ENCODE measurements at places on chromosomes 3 and 15.

GRCh38 chr3:171384101-171384891, 75.9 kb downstream of the TNIK start:
- DNase-seq, result no peak

- no peak for DNase-seq
Measured at GRCh38 chr3:132220986-132221385, 96.2 kb upstream of the ACP3 start.

GRCh38 chr3:186538779-186539178, 5.4 kb downstream of the CRYGS start:
- DNase-seq, result no peak

DNA sequence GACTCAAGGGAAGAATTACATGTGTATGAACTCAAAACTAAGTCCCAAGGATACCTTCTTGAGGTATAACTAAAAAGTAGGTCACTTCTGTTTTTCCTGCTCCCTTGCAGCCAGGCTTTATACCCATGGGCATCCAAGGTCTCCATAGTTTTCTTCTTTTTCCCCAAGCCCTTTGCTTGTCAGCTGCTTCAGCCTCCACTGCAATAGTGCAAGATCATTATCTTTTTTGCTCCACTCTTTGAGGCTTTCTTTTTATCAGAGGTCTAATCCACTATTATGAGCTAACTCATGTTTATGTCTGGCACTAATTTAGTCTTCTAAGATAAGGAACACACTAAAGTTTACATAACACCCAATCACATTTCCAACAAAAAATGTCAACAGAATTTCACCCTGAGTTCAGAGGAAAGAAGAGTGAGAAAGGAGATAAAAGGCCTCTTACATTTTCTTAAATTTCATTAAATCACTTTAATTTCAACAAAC, 121.2 kb upstream of the LSAMP start:
- no peak for DNase-seq

- no peak for DNase-seq
Measured at GRCh38 chr3:94146455-94146854, 83.6 kb downstream of the NSUN3 start.

DNA sequence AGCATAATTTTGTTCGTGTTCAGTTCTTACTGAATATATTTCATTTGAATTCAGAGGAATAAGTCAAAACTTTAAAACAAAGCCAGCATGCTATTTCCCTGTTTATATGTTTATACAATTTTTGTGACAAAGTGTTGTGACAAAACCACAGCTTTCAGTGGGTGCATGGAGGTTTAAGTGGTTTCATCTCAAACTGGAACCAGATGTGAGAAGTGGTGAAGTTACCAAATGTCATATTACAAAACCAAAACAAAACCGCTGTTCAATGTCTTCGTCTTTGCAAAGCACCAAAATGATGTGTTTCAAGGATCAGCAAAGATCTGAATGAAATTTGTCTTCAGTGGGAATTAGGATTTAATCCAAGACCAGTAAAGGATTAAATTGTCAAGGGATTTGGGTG, 59.3 kb upstream of the OSTN start:
- DNase-seq, result no peak

GRCh38 chr15:36358094-36358493, 221.3 kb upstream of the CDIN1 start:
- DNase-seq, result no peak

DNA sequence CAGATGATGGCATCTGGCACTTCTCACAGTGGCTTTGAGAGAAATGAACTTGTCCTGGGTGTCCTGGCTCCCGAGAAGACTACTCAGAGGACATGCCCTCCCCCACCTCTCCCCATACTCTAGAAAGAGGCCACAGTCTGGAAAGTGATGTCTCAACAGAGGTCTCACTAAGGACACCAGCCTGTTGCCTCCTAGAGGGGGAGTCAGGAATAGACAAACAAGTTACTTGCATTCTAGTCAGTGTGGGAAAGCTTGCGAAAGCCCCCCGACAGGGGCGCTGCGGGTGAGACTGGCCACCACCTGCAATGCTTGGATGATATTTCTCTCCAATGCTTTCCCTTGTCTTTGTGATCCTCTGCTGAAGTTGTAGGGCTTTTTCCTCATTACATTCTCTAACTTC, 17.2 kb downstream of the B4GALT4 start:
- no peak for DNase-seq

GRCh38 chr3:66038384-66038725, 363 bp downstream of the MAGI1 start:
- no peak for DNase-seq

DNA sequence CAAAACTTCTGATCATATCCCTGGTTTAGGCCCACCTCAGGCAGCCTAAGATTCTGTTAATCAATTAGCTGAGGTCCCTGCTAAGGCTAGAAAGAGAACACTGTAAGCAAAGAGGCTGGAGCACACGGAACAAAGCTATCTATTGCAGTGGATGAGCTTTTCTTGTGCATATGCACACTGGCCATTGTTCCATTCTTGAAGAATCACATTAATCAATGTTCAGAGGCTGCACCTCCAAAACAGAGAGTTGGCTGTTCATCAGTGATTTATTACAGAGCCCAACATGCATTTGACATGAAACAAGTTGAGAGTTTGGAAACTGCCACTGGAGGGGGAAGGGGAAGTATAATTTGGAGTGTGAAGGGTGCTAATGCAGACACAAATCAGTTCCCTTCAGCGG, 873.0 kb downstream of the ROBO1 start:
- DNase-seq, result no peak

DNA sequence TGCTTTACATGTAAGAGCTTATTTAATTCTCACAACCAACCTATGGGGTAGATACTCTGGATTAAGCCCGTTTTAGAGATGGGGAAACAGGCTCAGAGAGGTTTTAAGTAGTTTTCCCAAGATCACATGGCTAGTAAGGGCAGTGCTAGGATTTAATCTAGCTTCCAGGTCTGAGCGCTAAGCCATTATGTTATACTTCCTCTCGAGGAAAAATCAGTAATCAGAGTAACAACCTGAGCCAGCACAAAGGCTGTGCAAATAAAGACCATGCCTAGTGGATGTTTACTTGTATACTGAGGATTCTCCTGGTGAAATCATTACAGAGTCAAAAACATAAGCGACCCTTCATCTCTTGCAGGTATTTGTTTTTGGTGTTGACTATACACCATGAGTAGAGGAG, 9.0 kb downstream of the FSTL1 start:
- DNase-seq, result no peak

GRCh38 chr3:90134090-90134489, 1026.7 kb downstream of the EPHA3 start:
- DNase-seq, result no peak

DNA sequence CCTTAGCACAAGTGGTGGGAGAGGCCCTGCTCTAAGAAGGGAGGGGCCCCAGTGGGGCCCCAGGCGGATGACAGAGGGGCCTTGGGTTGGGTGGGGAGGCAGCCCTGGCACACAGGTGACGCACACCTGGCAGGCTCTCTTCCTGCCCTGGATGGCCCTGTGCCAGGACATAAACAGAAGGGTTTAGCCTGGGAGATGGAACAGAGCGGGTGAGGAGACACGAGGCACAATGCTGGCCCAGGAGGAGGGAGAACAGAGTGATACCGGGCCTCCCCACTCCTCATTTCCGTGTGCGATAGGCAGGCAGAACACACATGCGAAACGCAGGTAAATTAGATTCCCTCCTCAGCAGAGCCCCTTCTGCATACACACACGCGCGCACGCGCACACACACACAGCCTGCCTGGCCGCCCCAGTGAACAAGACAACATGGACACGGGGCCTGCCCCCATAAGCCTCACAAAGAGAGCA, 39.8 kb downstream of the IDH2 start:
- DNase-seq, result no peak

DNA sequence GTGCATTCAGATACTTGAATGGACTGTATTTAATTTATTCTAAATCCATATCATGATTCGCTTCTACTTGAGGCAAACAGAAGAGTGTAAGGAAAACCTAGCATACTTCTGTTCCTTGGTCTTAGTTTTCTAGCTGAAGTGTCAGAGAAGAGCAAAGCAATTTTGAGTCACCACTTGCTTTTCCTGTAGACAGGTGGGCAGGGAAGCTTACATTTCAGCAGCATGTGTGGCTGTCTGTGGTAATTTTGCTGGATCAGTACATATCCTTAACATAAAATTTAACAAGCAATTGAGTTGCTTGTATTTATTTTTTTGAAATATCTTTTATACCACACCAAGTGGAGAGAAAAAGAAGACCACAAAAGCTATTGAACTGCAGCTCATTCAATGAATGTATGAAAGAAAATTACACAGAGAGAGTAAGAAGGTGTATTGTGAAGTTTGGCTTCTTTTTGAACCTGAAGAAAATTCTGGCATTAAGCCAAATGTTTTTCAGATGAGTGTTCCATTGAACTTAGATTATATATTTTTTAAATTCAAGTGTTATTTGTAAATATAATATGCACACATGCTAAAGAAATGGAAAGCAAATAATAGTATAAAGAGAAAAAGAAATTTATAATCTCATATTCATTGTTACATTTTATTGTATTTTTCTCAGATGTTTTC, 747.6 kb downstream of the NAALADL2 start:
- no peak for DNase-seq

GRCh38 chr3:86695752-86696151, 295.2 kb downstream of the VGLL3 start:
- no peak for DNase-seq

DNA sequence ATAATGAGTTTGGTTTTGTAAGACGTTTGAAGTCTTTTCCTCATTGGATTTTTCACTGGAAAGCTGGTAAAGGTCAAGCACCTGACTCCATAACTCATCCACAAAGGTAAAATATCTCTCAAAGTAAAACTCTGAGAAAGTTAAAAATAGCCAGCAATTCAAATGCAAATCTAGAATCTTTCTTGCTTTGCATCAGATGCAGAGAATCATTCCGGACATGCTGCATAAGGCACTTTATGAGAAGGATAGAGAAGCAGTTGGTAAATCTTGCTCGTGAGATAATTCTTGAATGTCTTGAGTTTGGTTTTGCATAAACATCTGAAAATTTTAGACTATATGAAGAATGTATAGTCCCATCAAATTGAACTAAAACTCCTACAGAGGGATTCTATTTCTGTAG, 9.1 kb downstream of the KCNMB2 start:
- DNase-seq, result no peak

- no peak for DNase-seq
Measured at GRCh38 chr3:47197287-47197686, 33.4 kb upstream of the SETD2 start.

- no peak for DNase-seq
Measured at GRCh38 chr15:82788496-82788895, 17.4 kb downstream of the FSD2 start.

DNA sequence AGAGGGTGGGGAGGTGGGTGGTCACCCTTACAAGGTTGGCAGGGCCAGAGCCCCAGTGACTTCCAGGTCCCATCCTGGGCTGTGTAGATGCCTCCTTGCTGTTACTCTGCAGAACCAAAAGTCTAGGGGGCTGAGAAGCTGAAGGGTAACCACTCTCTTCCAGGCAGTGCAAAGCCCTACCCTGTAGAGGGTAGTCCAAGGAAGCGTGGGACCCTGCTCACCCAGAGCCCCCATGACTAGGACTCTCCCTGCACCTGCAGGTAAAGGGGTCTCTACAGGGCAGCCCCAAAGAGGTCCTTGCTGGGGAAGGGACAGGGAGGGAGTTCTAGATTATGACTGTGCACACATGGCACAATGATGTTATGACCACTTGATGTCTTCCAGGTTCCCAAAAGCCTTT, 14.2 kb downstream of the GHRL start:
- DNase-seq, result no peak

- DNase-seq, result no peak
Measured at GRCh38 chr3:17585394-17586325, 156.8 kb downstream of the TBC1D5 start.

DNA sequence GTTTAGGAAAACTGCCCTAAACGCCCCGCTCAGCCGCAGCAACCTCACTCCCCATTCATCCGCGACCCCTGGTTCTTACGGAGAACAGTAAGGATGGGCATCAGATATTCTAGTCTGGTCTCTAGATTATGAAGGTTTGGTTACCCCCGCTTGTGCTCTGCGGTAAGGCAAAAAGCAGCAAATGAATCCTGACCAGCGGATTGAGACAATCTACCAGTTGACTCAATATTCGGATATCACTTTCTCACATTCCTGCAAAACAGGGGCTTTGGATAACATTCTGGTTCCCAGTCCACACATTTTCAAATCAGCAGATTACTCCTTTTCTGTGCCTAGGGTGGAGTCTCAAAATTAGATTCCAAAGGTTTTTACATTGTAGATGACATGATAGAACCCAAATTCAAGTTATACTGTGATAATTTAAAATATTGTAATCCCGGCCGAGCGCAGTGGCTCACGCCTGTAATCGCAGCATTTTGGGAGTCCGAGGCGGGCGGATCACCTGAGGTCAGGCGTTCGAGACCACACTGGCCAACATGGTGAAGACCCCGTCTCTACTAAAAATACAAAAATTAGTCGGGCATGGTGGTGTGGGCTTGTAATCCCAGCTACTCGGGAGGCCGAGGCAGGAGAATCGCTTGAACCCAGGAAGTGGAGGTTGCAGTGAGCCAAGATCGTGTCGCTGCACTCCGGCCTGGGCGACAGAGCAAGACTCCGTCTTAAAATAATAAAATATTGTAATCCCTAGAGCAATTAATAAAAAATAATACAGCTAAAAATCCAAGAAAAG, 1.1 kb upstream of the CYFIP1 start:
- no peak for DNase-seq

Measured in CMK (cell line).